ENCODE measurements at places on chromosomes 1 and 21.

GRCh38 chr1:161727256-161727924, 6.0 kb downstream of the FCRLB start:
- DNase-seq = no peak

DNA sequence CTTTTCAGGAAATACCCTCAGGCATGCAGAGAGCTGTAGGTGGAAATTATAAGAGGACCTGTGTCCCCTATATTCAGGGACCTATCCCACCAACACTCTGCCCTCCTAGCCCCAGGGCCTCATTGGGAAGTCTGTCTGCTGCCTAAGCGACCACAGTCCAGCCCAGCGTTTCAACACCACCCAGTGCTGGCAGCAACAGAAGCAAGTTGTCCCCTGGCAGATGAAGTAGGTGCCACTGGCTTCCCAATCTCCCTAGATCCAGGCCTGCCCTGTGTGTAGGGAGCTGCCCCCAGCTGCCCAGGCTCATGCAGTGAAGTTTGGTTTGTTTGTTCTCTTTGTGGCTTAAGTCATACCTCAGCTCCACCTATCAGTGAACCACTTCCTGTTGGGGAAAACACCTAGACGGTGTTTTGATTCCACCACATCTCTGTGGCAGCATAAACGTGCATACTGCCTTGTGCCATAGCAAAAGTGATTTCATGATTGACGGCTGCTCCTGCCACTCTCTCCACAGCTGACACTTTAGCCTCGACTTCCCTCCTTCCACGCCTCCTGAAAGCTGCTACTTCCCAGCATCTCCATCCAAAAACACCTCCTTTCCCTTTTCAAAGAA, 8.1 kb upstream of the LEFTY1 start:
- DNase-seq = peak; percentile 41

DNA sequence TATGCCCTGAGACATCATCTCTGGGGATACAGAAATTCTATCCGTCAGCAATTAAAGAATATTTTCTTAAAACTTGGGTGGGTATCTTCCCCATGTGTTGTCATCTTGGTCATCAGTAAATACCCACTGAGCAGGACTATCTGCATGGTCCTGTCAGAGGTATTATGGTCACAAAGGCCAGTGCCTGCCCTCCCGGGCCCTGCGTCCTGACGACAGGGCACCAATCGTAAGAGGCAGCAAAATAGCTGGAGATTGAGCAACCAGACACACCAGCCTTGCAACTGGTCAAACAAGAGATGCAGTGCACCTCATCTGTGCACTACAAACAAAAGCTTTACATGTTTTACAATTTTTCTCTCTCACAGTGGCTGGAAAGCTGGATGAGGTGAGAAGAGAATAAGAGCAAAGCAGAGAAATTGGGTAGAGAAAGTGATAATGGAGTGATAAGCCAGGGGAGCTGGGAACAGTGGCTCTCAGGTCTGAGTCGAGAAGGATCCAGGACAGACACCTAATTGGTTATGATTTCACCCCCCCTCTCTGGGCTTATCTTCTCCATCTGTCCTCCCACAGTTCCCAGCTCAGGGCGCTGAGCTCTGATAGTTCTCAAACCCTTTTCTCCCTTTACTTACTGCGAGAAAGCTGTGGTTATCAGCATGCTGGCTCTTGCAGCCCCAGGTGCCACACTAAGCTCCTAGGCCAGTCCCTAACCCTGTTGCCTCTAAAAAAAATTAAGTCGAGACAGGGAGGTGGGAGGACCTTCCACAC, 8.8 kb upstream of the SRP9 start:
- DNase-seq = no peak

- no peak for DNase-seq
Measured at GRCh38 chr21:45864436-45864835, 117.1 kb upstream of the COL6A1 start.

DNA sequence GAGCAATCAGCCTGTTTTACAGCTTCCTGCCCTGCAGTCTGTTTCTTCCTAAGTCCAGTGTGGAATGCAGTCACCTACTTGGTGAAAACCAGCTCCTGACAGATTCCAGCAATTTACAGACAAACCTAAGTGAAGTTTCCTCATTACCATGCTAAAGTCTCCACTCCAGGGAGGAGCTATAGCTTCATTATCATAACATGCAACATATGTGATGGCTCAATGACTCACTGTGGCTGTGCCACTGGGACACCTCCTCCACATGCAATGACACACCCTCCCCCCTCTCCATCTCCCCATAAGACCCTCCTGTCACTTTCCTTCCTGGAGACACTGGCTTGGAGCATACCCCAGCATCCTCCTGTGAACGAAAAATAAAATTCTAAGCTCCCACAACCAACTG, 125.2 kb downstream of the MAP3K21 start:
- DNase-seq = no peak

- no peak for DNase-seq
Measured at GRCh38 chr1:50703240-50703639, 256.8 kb downstream of the FAF1 start.

GRCh38 chr1:3102641-3103040, 33.6 kb downstream of the PRDM16 start:
- DNase-seq = no peak

DNA sequence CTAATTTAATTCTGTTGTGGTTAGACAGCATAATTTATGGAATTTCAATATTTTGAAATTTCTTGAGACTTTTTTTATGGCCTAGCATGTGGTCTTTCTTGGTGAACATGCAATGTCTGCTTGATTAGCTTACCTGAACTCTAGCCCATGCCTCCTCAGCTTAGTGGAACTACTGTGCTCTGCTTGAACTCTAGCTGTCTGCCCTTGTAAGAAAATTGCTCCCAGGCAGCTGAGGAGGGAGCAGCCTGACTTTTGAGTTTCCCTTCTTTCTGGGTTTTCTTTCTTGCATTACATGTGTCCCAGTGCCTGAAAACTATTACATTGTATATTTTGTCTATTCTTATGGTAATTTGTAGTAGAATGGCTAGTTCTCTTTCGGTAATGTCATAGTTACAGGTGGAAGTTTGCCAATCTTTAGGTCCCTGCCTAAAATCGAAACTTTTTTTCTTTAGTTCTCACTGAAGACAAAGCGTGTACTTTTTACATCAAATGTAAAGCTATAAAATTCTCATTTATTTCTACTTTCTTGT, 105.3 kb downstream of the MAST2 start:
- no peak for DNase-seq

GRCh38 chr1:55472784-55473183, 257.6 kb upstream of the USP24 start:
- no peak for DNase-seq

GRCh38 chr1:165468253-165468652, 23.3 kb upstream of the RXRG start:
- DNase-seq = no peak

DNA sequence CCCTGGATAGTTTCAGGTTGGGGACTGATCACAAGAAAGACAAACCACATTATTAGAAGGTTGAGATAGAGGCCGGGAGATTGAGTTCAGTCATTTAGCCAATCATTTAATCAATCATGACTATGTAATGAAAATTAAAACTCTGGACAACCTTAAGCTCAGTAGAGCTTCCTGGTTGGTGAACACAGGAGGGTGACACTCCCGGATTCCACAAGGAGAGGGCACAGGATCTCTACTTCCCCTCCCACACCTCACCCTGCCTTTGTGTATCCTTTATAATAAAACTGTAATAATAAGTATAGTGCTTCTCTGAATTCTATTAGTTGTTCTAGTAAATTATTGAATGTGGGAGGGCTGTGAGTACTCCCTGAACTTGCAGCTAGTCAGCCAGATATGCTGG, 150.1 kb downstream of the PIK3R3 start:
- no peak for DNase-seq

DNA sequence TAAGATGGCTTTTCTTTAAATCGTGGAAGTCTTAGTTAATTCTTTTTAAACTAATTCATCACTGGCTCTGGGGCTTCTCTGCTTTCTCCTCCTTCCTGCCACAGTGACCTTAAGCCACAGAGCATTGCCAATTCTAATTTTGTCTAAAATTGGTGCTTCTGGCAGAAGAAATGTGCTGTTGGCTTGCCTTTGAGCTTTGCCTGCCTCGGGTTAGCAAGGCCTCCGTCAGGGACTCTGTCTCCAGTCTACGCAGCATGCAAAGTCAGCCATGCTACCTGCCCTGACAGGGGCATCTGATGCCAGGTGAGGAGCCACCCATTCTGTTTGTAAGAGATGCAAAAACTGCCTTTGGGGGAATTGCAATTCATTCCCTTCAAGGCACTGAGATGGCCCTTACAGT, 25.2 kb downstream of the CLDN14 start:
- no peak for DNase-seq

DNA sequence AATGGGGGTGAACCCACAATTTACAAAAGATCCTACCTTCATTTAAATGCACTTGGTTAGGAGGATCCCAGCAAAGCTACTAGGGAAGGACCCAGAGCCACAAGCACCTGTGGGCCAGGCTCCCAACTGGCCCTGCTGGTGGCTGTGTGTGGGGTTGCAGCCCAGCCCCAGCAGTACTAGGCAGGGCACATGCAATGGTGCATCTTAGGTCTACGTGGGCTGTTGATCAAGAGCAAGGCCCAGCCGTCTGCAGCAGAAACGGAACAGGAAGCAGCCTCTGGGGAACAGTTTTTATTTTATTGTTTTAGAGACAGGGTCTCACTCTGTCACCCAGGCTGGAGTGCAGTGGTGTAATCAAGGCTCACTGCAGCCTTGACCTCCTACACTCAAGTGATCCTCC, 134.1 kb upstream of the RAB4A start:
- no peak for DNase-seq

DNA sequence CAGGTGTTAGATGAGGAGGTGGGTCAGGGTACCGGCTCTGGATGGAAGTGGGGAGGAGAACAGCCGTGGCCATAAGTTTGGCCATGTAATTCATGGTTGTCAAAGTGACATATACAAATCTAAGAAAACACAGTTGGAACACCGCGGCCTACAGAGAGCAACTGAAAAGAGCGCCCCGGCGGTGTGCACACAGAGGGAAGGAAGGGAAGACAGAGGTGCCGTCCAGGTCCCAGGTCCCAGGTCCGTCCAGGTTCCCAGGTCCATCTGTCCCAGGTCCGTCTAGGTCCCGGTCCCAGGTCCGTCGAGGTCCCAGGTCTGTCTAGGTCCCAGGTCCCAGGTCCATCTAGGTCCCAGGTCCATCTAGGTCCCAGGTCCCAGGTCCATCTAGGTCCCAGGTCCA, 4.5 kb upstream of the MRPL20 start:
- DNase-seq = no peak

GRCh38 chr1:70498666-70499065, 87.6 kb downstream of the CTH start:
- DNase-seq = no peak

GRCh38 chr1:41913014-41913413, 5.7 kb downstream of the HIVEP3 start:
- no peak for DNase-seq

DNA sequence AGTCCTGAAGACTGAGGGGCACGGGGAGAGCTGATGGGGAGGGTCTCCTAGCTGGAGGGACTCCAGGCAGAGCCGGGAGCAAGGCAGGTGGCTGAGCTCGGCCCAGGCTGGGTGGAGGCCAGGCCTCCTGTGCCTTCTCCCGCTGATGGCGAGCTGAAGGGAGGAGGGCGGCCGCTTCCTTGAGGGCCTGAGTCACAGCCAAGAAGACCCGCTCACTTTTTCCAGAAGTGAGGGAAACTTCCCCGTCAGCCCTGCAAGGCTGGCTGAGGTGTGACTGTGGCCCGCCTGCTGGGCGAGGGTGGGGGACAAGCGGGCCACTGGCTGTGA, 1.7 kb upstream of the VWA1 start:
- no peak for DNase-seq

DNA sequence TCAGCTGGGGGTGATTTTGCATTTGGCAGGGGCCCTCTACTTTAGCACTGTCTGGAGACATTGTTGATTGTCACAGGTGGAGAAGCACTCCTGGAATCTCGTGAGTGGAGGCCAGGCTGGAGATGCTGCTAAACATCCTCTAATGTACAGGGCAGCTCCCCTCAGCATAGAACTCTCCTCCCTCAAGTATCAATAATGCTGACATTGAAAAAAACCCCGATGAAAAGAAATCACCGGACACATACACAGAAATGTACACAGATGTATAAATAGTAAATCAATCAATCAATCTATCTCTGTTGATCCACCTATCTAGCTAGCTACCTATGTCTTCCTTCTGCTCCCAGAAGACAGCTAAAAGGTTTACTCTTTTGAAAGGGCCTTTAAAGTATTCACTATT, 89.4 kb upstream of the KCNJ15 start:
- DNase-seq = no peak

GRCh38 chr1:105072446-105072845, 1322.7 kb downstream of the AMY1C start:
- DNase-seq = no peak

GRCh38 chr1:40650075-40650474, 15.4 kb downstream of the RIMS3 start:
- DNase-seq = no peak

GRCh38 chr1:163035446-163036249, 33.5 kb upstream of the RGS4 start:
- peak; percentile 97 for DNase-seq

DNA sequence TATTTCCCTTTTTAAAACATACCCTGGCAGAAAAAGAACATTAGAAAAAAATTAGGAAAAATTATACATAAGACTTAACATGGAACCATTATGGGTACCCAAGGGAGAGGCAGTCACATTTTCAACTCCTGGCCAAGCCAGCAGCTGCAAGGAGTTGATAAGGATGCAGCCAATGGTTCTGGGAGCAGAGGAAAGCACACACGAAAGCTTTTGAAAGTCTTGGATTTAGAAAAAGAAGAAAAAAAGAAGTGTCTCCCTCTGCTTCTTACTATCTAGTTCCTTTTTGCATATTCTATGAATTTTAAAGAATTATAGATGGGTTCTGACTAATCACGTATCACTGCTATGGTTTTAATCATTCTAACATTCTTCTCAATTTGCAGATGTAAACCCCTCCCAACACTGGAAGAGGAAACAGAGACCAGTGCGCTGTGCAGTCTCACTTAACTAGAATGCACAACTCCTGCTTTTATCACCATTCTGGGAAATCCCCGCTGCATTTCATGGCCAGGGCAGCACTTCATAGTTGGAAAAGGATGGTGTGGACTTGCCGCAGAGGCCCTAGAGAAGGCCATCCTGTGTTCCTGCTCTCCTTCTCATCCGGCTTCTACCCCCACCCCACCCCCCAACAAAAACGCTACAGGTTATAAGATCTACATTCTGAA, 2.7 kb upstream of the CD58 start:
- no peak for DNase-seq

DNA sequence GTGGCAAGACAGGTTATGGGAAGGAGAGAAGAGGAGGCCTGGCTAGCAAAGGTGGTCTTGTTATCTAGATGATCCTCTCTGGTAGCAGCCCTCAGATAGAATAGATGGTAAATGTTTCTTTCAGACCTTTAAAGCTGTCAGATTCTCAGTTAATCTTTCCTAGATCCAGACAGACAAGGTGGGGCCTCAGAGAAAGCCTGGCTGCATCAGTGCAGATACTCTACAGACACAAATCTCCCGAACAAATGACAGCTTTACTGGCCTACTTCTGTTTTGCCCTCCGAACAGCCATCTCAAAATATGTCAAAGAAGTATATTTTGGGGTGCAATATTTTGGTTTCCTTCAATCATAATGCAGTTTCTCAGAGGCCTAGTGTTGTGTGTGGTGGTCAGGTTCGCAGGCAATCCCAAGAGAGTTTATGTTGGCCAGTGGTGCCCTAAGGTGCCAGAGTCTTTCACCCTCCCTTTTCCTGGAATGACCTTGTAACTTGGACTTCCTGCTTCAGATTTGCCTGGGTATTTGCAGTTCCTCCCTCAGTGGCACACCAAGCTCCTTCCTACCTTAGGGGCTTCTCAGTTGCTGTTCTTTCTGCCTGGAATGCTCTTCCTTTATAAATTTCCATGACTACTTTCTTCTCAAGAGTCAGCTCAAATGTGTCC, 7.0 kb downstream of the LRRC8B start:
- DNase-seq = no peak

GRCh38 chr21:33775100-33775828, 133.0 kb downstream of the ITSN1 start:
- DNase-seq = no peak
